ENCODE measurements at places on chromosomes 12 and 14.

GRCh38 chr14:106530423-106531107 is 1004.2 kb downstream of the TMEM121 start:
- DNase-seq = peak; percentile 48

DNA sequence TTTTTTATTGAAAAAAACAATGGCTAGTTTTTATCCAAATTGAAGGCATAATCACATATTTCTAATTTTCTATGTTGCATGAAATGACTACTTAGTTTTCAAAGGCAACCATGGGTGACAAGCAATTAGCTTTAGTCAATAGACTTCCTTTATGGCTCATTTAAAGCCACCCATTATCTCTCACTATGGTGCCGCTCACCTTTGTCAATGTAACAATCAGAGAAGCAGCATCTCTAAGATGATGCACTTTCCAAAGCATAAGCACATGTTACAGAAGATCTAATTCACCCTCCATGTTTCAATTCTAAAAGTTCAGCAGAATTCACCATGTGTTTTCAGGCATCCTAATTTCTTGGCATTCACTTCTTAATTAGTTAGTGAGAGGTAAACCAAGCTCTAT is 166.6 kb upstream of the RPL10L start:
- DNase-seq = no peak

- no peak for DNase-seq
Observed at GRCh38 chr14:89037065-89037464, 212.6 kb downstream of the TTC8 start.

DNA sequence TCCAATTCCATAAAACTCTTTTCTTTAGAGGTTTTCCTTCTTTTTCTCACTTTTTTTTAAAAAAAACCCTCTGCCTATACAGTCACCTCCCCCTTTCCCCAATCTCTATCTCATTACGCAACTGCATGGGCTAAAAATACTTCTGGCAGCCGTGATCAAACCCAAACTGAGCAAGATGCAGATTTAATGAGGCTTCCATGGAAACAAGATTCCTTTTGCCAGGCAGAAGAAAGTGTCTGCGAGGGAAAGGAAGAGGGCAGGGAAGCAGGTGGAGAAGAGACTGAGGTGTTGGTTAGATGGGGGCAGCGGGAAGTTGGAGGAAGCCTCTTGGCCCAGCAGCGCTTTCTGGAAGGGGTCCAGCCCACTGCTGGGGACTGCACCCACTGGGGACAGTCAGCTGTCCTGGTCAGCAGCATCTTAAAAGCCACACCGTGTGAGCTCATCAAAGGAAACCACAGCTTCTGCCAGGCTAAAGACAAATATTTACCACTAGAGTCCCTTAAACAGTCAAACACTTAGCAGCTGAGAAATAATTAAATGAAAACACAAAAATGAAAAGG is 90.4 kb downstream of the SLC8A3 start:
- DNase-seq = no peak

DNA sequence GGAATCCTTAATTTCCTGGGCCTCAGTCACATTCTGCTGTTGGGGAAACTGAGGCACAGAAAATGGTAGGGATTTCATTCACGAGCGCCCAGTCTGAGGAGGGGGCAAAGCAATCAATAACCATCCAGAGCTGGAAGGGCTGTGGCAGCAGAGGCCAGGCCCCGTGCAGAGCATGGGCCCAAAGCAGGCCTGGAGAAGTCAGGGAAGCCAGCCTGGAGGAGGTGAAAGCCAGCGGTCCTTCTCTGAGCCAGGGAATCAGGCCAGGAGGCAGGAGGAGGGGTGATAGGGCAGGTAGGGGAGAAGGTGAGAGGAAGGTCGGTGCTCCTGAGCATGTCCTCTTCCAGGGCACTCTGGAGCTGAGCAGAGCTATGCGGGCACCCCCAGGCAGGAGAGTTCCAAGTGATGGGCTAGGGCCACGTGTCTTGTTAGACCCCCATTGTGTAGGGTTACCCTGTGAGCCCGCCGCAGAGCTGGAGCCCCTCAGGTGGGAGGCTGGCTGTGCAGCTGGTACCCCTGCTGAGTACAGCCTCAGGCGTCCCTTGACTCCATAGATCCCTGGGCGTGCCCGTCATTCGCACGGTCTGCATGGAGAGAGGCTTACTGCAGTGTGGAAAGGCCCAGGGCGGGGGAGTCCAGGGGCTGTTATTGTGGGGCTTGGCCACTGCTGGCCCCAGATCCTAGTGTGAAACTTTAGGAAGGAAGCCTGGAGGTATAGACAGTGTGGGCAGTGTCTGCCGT is 4.8 kb downstream of the TNFAIP2 start:
- no peak for DNase-seq

DNA sequence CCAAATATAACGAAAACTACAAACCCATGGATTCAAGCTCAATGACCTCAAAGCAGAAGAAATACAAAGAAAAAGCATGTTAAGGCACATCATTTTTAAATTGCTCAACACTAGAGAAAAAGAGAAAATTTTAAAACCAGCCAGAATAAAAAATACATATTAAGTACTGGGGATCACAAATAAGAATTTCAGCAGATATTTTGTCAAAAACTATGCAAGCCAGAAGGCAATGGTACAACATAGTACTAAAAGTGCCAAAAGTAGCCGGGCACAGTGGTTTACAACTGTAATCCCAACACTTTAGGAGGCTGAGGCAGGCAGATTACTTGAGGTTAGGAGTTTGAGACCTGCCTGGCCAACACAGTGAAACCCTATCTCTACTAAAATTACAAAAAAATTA is 10.2 kb downstream of the SGPP1 start:
- no peak for DNase-seq

DNA sequence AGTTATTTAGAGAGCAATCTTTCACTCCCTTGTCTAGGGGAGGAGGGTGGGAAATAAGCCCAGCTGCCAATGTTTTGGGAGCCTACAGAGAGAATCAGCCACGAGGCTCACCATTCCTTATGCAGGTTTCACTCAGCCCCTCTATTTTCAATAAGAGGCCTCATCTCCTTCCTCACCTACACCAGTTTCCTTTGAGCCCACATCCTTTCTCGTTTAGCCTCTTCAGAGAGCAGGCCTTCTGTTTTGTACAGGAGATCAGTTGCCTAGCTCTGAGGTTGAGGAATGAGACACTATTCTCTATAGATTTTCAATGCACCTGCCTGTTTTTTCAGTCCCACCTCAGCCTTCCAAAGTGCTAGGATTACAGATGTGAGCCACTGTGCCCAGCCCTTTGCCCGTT is 17.9 kb downstream of the SNAPC1 start:
- no peak for DNase-seq
